ENCODE measurements at places on chromosomes 5 and 9.

DNA sequence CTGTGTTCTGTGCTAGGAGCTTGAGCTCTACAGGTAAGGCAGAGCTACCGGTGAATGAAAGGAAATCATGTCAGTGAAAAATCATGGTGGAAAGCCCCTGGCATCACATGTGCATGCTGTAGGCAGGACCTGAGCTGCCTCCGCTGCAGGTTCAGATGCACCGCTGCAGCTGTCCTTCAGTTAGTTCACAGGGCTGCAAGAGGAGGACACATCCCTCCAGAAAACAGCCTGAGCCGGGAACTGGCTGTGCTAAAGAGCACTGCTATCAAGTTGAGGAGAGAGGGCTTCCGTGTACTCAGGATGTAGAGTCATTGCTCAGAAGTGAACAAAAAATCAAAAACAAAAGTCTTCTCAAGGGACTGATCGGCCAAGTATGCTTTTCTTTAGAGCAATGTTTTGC lies 138.6 kb downstream of the ERCC6L2 start:
- no peak for DNase-seq

DNA sequence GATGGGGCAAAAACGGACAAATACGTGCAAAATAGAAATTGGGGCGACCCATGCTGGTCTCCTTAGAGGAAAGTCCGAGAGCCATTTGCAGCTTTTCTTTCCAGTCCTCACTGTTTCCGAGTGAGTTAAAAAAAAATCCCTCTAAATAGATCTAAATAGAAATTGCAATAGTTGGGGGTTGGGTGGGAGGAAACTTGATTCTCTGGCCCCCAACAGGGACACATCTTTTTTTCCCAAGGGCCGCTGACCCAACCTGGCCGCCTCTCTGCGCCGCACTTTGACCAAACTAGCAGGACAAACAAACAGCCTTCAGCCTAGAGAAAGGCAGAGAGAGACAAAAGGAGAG lies 2.8 kb upstream of the NKX2-5 start:
- DNase-seq = no peak

DNA sequence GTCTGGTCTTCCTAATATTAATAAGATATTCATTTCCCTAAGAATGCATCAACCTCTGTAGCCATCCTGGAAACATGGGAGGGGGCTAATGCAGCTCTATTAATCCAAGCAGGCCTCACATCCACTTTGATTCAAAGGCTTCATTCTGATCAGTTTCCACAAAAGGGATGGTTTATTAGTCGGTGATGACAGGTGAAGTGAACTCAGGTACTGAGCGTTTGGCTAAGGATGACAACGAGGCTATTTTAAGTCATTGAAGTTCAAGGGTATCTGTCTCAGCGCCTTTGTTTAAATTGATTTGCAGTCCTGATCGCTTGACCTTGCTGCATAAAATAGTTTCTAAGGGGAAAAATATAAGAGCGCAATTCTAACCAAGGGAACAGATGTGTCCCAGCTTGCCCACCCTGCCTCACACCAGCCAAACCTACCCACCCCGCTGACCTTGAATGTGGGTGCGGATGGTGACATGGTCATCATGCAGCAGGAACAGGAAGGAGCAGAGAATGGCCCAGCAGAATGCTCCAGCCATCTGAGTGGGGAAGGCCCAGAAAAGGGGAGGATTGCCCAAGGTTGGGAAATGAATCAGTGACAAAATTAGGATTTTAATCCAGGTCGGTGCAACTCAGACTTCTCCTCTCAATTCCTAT lies 70.5 kb upstream of the ZNF618 start:
- DNase-seq = no peak

DNA sequence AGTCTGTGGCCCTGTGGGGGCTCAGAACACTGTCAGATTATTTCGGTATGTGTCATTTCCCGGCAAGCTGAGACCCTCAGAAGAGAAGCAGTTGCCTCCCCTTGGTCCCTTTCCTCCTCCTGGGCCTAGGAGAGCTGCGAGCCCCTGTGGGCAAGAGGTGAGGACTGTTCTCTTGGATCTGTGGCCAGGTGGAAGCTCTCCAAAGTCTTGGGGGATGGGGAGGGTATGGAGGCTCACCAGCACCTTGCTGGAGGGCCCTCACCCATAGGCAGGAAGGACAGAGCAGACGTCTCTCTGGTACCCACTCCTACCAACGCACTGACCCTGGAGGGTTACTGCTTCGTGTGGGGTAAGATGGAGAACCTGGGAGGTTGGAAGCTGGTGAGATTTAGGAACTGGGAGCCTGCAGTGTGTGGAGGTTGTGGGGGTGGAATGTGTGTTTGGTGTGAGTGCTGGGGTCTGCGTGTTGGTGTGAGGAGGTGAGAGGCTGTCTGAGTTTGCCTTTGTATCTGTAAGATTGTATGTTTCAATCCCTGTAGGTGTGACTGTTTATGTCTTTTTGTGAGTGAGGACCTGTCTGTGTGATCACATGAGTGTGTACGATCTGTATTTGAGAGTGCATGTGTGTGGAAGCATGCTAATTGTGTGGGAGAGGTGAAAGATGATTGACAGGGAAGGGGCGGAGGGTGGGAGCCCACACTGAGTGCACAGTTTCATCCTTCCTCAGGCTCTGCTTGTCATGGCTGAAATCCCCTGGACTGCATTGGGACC lies 52.4 kb upstream of the PSD2 start:
- no peak for DNase-seq

- peak; percentile 89 for DNase-seq
These were observed 986.4 kb upstream of the CDH18 start for GRCh38 chr5:20974426-20974825.

- no peak for DNase-seq
These were observed 226.2 kb upstream of the KLF4 start for GRCh38 chr9:107715740-107716139.

GRCh38 chr9:21333226-21333625 lies 2.0 kb downstream of the KLHL9 start:
- no peak for DNase-seq

DNA sequence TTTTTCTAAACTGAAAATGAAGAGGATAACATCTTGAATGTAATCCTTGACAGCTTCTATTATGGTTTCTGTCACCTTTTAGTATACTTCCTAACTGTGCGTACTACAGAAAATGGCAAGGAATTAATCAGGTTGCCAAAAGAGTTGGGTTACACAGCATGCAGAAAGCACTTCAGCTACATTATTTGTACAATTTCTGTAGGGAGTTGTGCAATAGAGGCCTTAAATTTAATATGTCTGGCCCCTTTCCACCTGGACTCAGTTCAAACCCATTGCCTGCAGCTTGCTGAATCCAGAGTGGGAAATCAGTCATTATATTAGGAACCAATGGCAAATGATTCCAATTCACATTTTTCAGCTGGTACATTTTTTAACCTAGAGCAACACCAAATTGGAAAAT lies 549.7 kb downstream of the CSNK1G3 start:
- peak; percentile 56 for DNase-seq

- DNase-seq = no peak
These were observed 123.8 kb upstream of the KLF4 start for GRCh38 chr9:107613321-107613720.

DNA sequence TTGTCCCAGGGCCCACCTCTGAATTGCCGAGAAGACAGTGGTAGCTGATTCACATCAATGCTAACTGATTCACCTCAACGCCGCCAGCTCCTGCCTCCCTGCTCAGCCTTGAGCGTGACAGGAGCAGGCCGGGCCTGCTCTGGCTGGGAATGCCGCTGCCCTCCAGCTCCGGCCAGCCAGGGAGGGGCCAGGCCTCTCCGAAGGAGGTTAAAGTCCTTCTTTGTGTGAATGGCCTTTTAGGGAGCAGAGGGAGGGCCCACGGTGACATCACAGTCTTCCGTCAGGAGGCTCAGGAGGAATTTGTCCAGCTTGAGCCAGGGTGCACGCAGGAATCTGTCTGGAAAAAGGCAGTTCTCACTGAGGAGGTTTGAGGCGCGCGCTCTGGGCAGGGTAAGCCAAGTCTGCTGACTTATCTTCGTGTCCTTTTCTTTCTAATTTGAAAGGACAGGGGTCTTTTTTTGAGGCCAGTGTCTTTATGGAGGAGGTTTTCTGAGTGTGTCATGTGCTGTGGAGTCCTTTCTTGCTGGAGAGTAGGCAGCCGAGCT lies 82.7 kb downstream of the C9orf152 start:
- no peak for DNase-seq

GRCh38 chr5:115372146-115372545 lies 75.7 kb upstream of the CCDC112 start:
- no peak for DNase-seq

- DNase-seq = no peak
These were observed 289.9 kb upstream of the SMC2 start for GRCh38 chr9:103804077-103804735.

GRCh38 chr9:84450029-84450428 lies 109.5 kb upstream of the SLC28A3 start:
- DNase-seq = no peak

DNA sequence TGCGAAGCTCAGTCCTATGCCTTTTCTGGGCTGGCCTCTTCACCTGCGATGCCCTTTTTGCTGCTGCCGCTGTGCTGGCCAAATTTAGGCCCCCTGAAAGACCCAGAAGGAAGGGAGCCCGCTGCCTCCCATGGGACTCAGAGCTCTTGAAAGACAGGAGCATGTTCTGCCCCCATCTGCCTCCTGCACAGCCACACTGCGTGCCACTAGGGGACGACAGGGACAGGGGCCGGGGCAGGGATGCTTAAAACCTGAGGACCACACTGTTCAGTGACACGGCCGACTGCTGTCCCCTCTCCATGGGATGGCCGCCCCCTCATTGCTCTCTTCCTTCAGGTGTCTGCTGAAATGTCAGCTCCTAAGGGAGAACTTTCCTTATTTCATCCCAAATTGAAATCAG lies 132.4 kb downstream of the ADAMTS2 start:
- DNase-seq = no peak

DNA sequence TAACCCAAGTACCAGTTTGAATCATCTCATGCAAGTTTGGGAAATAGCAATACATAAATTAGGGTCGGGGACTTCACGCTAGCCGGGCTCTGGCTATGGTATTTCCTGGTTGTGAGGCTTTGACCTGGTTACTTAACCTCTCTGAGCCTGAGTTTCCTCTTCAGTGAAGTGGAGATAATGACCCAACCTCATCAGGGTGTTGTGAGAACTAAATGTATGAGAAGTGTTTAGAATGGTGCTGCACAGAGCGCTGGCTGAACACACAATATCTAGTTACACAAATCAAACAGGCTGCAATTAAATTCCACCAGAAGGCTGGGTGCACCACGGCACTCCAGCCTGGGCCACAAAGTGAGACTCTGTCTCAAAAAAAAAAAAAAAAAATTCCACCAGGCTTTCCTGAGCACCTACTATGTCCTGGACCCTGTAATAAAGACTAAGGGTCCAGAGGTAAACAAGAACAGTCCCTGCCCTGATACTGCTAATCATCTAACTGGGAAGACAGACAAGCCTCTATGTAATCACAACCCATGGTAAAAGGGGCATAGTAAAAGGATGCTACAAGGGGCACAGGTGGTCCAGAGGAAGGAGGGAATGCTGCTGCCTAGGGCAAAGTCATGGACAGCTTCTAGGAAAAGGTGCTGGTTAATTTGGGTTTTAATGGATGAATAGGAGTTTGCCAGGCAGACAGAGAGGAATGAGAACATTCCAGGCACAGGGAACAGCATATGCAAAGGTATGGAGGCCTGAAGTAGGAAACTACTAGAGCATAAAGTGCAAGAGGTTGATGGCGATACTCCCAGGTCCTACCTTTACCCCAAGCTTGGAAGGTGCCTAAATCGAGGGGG lies 27.7 kb downstream of the DUSP1 start:
- no peak for DNase-seq

DNA sequence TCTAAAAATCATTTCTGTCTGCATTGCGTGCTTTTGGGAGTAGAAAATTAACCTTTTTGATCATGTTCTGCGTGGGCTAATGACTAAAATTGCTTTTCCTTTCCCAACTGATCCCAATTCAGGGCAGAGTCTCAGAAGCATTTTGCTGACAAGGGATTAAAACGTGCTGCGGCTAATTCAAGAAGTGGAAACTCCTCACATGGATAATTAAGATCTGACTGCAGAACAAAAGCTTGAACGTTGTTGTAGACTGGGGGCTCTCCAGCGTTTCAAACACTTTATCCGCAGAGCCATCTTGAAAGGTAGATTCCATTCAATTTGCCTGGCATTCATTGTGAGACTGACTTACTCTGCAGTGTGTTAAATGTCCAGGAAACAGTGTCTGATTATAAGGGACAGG lies 485.3 kb upstream of the DMAC1 start:
- no peak for DNase-seq

GRCh38 chr9:32423371-32423770 lies 38.9 kb downstream of the ACO1 start:
- no peak for DNase-seq

DNA sequence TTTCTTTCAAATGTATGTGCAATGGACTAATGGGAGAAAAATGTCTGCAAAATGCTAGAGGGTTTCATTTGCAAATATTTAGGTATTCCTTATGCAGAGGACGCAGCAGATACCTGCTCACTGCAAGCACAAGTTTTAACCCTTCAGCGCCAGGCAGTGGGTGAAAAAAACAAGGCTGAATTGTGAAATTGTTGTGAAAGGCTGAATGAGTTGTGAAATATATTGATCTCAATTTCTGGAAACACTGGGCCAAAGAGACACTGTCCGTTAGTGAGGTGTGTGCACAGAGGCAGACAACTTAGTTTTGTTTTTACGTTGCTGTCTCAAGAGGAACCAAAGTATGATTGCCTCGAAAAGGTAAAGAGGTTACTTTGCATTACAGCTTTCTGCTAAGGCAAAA lies 18.8 kb downstream of the FUBP3 start:
- no peak for DNase-seq

- DNase-seq = no peak
These were observed 348.8 kb downstream of the HTR1A start for GRCh38 chr5:63613442-63613841.

DNA sequence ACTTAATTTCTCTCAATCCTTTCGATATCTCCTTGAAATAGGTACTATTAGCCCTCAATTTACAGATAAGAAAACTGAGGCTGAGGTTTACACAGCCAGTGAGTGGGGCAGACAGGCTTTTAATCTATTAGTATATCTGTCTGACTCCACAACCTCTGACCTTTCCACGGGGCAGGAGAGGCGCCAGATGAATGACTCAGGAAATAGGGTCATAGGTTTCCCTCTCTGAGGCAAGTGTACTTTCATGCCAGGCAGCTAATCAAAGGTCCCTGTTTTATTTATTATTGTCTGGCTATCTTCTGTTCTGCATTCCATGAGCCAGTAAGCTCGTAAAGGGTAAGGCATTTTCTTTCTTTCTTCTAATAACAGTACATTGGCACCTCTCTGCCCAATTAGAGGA lies 79.6 kb upstream of the KLF4 start:
- DNase-seq = no peak

- no peak for DNase-seq
These were observed 677 bp downstream of the MFAP3 start for GRCh38 chr5:154039458-154039829.

DNA sequence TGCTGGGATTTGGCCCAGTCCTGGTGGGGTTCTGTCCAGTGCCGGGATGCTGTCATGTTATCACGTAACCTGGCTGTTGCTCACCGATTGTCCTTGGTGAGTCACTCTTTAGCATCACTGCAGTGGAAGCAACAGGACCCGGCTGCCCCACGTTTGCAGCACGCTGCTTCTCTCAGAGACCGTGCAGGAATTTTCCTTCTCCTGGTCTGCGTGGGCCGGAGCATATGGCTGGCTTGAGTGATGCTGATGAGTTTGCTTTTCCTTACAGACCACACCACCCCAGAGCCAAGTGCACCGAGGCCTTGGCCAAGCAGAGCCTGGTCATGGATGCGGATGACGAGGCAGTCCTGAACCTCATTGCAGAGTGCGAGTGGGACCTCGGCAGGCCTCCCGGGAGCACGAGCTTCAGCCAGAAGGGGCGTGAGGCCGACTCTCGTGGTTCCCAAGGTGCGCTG lies 21.4 kb downstream of the CEP72 start:
- DNase-seq = no peak

GRCh38 chr9:135478829-135479468 lies 633 bp upstream of the PPP1R26 start:
- DNase-seq = no peak

GRCh38 chr5:158810615-158811014 lies 289.1 kb downstream of the EBF1 start:
- DNase-seq = no peak

Data from NCI-H2171 (cell line).